H1 (cell line): ENCODE measurements at places on chromosomes 3 and 15. TPM values are rescaled to one million over a fixed set of nuclear protein-coding genes. Genes with fewer than 3 reads are reported as not detected.

Gene LSMEM2
- total RNA-seq, result 0.57 and 0.58 TPM in 2 replicates

DNA sequence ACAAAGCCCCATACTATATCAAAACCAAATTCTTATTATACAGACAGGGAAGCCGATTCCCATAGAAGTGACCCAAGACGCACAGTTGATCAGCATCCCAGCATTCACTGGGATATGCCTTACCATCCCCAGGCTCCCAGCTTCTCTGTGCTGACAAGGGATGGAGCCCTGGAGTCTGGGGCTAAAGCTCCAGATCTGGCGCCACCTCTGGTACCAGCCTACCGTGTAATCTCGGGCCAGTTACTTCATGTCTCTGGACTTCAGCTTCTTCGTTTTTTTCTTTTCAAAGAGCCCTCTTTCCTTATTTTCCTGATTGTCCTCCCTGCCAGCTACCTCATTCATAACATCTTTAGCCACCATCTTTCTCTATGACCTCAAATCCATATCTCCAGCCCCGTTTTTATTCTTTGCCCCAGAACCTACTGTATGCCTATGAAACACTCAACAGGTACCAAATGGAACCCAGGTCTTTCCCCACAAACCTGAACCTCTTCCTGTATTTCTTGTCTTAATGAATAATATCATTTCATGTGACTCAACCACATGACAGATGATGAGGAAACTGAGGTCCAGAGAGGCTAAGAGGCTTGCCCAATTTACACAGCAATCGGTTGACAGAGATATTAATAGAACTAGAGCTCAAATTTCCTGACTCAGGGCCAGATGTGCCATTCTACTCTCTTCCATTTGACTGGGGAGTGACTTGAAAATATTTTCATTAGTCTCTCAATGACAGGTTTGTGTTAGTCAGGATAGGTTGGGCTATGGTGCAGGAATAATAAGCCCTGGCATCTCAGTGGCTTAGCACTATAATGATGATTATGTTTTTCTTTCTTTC, 85.4 kb upstream of the TLE3 start:
- no peaks in the 10 kb centered on the region for H3K27me3 ChIP-seq
- H3K27ac ChIP-seq, result no peak overlapping the region
- no peaks in the 10 kb centered on the region for H3K36me3 ChIP-seq
- peaks cover 6% of the 10 kb centered on the region for H3K4me1 ChIP-seq
- DNase-seq, result no peak

GRCh38 chr3:103873021-103873420, 1438.2 kb downstream of the ZPLD1 start:
- H3K4me3 ChIP-seq, result no peak overlapping the region
- no peaks in the 10 kb centered on the region for H3K4me1 ChIP-seq
- H3K27ac ChIP-seq, result no peak overlapping the region
- no peaks in the 10 kb centered on the region for H3K36me3 ChIP-seq
- no peak for DNase-seq

DNA sequence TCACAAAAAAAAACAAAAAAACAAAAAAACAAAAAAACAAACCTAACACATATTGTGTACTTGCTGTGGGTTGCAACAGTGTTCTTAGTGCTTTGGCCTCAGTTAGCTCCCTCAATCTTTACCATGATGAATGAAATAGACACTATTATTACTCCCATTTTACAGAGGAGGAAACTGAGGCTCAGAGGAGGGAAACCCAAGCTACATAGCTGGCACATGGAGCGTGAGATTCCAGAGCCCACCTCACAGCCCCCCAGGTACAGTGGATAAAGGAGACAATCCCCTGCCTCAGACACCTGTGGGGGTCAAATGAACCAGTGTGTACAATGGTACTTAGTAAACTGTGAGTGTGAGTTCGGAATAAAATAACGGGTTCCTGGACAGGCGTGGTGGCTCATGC, 104.9 kb upstream of the SMAD3 start:
- H3K27ac ChIP-seq, result no peak overlapping the region
- no peaks in the 10 kb centered on the region for H3K36me3 ChIP-seq
- H3K4me1 ChIP-seq, result no peaks in the 10 kb centered on the region
- H3K27me3 ChIP-seq, result no peaks in the 10 kb centered on the region

GRCh38 chr15:69782809-69783208, 314.9 kb downstream of the TLE3 start:
- H3K36me3 ChIP-seq, result no peaks in the 10 kb centered on the region
- DNase-seq, result no peak
- no peak overlapping the region for H3K4me3 ChIP-seq
- H3K4me1 ChIP-seq, result no peaks in the 10 kb centered on the region

DNA sequence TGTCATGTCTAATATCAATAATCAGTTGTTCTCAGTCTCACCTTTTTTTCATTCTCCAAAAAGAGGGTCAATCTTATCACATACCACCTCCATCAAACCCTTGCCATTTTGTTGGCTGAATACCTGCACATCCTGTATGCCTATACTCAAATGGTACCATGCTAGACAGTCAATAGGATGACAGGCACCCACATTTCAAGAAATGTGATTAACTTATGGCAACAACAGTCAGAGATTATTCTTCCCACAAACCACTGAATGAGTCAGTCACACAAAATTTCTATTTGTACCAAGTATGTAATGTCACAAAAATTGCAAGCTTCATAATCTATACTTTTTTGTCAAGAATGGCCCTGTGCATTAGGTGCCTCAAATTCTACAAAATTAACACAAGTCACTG, 5.1 kb upstream of the SLC27A2 start:
- no peak overlapping the region for H3K27ac ChIP-seq
- no peak overlapping the region for H3K4me3 ChIP-seq
- DNase-seq, result no peak
- H3K27me3 ChIP-seq, result no peaks in the 10 kb centered on the region
- no peaks in the 10 kb centered on the region for H3K36me3 ChIP-seq

- no peak overlapping the region for H3K4me3 ChIP-seq
- H3K36me3 ChIP-seq, result no peaks in the 10 kb centered on the region
- no peak overlapping the region for H3K27ac ChIP-seq
- DNase-seq, result no peak
- peaks cover 3% of the 10 kb centered on the region; the same call in 1 of the 2 replicates for H3K4me1 ChIP-seq
Measured at GRCh38 chr3:195075199-195075940, 195.6 kb downstream of the XXYLT1 start.

- peak overlapping the region; percentile 87 for H3K4me3 ChIP-seq
- H3K36me3 ChIP-seq, result peaks cover 4% of the 10 kb centered on the region; the same call in 1 of the 2 replicates
- no peak overlapping the region for H3K27ac ChIP-seq
- no peaks in the 10 kb centered on the region for H3K27me3 ChIP-seq
- no peak for DNase-seq
- H3K4me1 ChIP-seq, result peaks cover 3% of the 10 kb centered on the region; the same call in 1 of the 2 replicates
Measured at GRCh38 chr3:23807424-23808015, 1.8 kb downstream of the UBE2E1 start.

DNA sequence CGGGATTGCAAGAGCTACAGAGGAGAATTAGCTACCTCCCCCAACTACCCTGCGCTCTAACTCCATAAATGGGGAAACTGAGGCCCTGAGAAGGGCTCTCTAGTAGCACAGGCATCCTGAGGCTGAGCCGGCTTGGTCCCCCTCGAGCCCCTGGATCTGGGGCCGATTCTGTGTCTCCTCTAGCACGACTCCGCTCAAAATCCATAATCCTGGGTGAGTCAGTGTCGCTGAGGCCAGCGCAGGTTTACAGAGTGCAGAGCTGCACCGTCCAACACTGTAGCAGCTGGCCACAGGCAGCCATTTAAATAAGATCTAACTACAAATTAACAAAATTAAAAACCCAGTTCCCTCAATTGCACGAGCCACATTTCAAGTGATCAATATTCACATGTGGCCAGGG, 10.8 kb downstream of the GATA2 start:
- H3K27me3 ChIP-seq, result peaks cover 98% of the 10 kb centered on the region
- peaks cover 35% of the 10 kb centered on the region for H3K4me1 ChIP-seq
- H3K27ac ChIP-seq, result no peak overlapping the region
- DNase-seq, result no peak
- H3K36me3 ChIP-seq, result no peaks in the 10 kb centered on the region

GRCh38 chr3:169289273-169289672, 374.2 kb downstream of the MECOM start:
- H3K27ac ChIP-seq, result no peak overlapping the region
- H3K4me3 ChIP-seq, result no peak overlapping the region
- no peaks in the 10 kb centered on the region for H3K36me3 ChIP-seq
- no peaks in the 10 kb centered on the region for H3K27me3 ChIP-seq
- H3K4me1 ChIP-seq, result no peaks in the 10 kb centered on the region
- no peak for DNase-seq
